ENCODE measurements at places on chromosomes 6 and 20. TPM values are rescaled to one million over a fixed set of nuclear protein-coding genes. Genes with fewer than 3 reads are reported as not detected.

Gene MTG2
- 27.8 TPM for total RNA-seq

Gene MLN
- total RNA-seq: not detected

DNA sequence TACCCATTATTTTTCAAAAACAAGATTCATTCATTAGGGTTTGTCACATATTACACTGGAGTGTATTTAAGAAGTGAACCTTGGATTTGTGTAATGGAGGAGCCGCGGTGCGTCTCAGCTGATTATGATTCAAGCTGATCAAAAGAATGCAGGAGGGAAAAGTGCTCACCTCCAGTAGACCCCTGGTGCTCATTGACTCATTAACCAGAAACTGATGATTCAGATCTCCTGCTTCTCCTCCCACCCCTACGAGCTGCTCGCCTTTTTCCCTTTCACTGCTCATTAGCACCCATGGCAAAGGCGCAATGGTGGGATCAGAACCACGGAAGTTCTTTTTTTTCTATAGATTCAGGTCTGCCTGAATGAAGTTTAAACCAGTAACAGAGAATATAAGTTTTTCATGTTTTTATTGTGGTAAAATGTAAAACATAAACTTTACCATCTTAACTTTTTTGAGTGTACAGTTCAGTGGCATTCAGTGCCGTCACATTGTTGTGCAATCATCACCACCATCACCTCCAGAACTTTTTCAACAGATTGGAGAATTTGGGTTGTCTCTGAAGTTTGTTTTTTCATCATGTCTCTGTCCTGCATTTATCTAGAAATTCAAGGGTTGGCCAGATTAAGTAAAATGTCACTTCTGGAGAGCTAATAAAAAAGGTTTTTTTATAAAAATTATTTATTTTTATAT is 101.6 kb downstream of the LINC00237 start:
- H3K27me3 ChIP-seq: no peaks in the 10 kb centered on the region
- H3K36me3 ChIP-seq: no peaks in the 10 kb centered on the region
- H3K4me3 ChIP-seq: no peak overlapping the region
- no peak overlapping the region for H3K27ac ChIP-seq
- no peaks in the 10 kb centered on the region for H3K4me1 ChIP-seq

DNA sequence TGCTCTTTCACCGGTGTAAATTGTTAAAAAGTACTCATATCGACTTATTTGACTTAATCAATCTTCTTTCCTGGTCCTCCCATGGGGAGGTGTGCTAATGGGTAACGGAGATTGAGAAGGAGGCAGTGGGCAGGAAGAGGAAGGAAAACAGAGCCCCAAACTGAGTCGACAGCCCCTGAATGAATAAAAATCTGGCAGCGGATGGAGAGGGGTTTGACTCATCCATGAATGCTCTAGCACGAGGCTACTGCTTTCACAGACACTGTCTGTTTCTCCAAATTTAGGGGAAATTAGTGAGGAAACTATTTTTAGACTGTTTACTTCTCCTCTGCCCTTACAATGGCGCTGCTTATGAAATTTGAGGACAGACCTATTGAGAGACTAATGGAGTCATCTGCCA is 142.2 kb upstream of the ATXN1 start:
- DNase-seq: no peak
- H3K36me3 ChIP-seq: no peaks in the 10 kb centered on the region
- H3K27me3 ChIP-seq: no peaks in the 10 kb centered on the region
- no peak overlapping the region for H3K4me3 ChIP-seq

Measured in adrenal gland (tissue), 19 donors.